ENCODE measurements at places on chromosomes 5 and 9. TPM values are rescaled to one million over a fixed set of nuclear protein-coding genes. Genes with fewer than 3 reads are reported as not detected.

GRCh38 chr9:121322737-121323448 lies 47.2 kb downstream of the STOM start:
- DNase-seq, result no peak

DNA sequence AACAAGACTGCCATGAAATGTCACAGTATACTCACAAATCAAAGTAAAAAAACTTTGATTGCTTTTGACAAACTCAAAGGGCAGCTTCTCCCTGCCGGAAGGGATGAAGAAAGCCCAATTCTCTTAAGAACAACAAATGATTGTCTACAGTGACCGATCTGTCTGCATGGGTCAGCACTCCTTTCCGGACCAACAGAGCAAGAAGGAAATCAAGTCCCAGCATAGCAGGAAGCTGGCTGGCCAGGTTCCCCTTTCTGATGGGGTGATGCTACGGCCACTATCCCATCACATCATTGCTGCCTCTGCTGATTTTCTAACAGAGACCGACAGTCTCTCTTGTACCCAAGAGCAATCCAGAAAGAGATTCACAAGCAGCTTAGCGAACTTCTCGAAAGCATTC lies 692 bp downstream of the C1QTNF3 start:
- DNase-seq, result peak; percentile 47

- no peak for DNase-seq
Measured at GRCh38 chr5:166710271-166710670, 1581.2 kb upstream of the WWC1 start.

The TMEM171 gene
- total RNA-seq, result not detected

- peak; percentile 56 for DNase-seq
Measured at GRCh38 chr5:159764283-159765134, 151.8 kb upstream of the ADRA1B start.

The LURAP1L gene
- total RNA-seq, result 3.4 TPM

- no peak for DNase-seq
Measured at GRCh38 chr5:103962023-103962422, 399.4 kb upstream of the NUDT12 start.

The CDC25C gene
- 0.26 TPM for total RNA-seq

GRCh38 chr9:98092613-98092931 lies 26.4 kb downstream of the TRIM14 start:
- no peak for DNase-seq

GRCh38 chr5:68033029-68033428 lies 182.5 kb upstream of the PIK3R1 start:
- DNase-seq, result no peak
